ENCODE measurements at places on chromosomes 3 and 15. TPM values are rescaled to one million over a fixed set of nuclear protein-coding genes. Genes with fewer than 3 reads are reported as not detected.

CEMIP gene
- total RNA-seq, result 0.35 TPM

TRPC1 gene
- 18.8 TPM for total RNA-seq

CYP1A2 gene
- not detected for total RNA-seq

CADPS gene
- total RNA-seq, result 0.31 TPM

CCDC13 gene
- total RNA-seq, result 2.8 TPM

Measured in gastroesophageal sphincter (tissue), 4 donors.